NCI-H187 treated with DMSO at 0.1 percent for 48 hours (cell line): ENCODE measurements at places on chromosomes 3 and 15.

DNA sequence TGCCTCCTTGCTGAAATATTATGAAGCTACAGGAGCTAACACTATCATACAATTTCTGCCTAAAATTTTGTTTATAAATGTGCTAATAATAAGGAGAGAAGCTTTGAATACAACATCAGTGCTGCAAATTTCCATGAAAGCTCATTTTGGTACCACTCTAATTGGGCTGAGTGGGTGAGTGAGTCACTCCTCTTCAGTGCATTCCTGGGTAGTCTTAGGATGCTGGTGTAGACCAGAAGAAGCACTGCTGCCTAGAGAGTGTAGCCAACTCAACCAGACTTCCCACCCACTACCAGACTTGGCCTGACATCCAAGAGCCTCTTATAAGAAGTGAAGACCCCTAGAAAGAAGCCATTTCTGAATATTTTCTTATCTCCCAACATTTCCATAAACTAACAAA lies 32.5 kb upstream of the CCDC54 start:
- no peak for DNase-seq

GRCh38 chr15:32959077-32959476 lies 235.4 kb downstream of the FMN1 start:
- no peak for DNase-seq

GRCh38 chr3:79424811-79425210 lies 343.0 kb downstream of the ROBO1 start:
- no peak for DNase-seq

- DNase-seq: no peak
Observed at GRCh38 chr3:116000311-116000710, 377.0 kb downstream of the GAP43 start.

- no peak for DNase-seq
Observed at GRCh38 chr3:45596290-45596791, 1.8 kb downstream of the LIMD1 start.

GRCh38 chr3:80190051-80190450 lies 422.3 kb upstream of the ROBO1 start:
- DNase-seq: no peak

DNA sequence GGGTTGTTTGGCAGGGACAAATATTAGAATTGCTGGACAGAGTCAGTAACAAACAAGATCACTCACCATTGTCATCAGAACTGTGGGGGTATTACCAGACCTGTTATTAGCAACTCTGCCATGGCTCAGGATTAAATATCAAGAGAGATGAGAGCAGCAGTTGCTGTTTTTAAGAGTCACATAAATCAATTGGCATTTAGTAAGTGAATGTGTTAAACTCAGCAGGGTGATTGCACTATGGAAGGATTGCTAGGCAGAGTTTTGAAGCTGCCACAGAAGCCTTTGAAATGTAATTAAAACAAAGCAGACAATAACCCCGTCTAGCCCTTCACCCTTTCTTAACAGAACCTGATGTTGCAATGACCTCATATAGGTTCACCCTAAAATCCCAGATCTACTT lies 238.8 kb downstream of the GAP43 start:
- DNase-seq: no peak

DNA sequence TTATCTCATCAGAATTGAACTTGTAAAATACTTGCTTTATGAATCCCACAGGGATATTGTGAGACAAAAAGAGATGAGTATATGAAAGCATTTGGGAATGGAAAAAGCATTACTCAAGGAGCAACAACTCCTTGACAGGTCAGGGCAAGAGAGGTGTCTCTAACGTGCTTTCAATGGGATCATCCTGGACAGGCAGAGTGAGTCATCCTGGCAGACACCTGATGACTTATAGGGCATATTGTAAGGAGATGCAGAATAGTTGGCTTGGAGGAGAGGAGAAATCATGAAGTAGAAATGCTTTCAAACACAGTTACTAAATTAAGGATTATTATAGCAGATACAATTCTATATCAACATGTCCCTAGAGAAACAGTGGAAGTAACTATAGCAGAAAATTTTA lies 71.9 kb upstream of the THSD4 start:
- DNase-seq: no peak

DNA sequence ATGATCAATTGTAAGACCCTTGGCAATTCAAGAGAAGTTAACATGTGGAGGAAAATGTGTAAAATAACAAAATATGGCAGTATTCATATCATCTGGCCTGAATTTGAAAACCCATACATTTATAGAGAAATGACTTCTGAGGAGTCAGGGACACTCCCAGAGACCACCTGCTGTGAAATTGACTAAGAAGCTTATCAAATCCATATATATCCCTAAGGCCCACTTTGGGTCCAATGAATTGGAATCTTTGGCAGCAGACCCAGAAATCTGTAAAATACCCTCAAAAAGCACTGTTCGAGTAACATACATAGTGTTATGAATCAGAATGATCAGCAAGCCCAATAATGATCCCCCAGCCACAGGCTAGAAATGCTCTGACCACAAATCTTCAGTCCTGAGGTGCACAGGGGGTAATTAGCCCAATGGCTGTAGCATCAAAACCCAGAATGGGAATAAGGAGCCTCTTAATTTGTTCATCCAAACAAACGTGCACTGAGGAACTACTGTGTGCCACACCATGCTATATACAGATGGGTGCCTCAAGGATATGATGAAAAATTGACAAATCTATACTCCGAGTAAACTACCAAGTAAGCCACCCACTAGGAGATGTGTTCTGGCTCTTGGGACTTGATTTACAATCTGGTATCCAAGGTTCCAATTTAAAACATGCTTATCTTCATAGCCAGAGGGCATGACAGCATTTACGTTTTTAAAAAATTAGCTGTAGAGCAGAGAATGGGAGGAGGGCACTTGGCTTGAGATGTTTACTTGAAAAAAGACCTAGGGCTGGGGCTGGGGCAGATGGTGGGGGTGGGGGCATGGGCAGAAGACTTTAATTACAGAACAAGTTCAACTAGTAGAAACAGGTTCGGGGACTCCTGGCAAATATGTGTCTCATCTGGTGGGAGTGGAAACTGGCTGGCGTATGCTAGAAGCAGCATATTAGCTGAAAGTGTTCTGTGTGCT lies 9.1 kb upstream of the ARHGEF3 start:
- DNase-seq: no peak
